NCI-H1930 (cell line): ENCODE measurements at places on chromosomes 12 and 14.

DNA sequence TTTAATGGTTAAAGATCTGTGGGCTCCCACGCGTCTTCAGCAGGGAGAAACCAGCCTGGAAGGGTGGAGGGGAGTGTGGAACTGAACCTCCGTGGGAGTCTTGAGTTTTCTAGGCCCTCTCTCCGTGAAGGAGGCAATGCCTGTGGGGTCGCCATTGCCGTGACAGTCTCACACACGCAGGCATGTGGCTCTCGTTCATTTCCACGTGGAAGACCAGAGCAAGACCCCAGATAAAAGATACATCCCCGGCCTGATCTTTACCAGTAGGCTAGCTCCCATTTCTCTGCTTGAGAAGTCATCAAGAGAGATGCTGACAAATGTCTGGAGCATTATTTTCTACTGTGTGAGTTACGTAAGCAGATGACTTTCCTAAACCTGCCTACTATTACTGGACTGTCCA, 491.7 kb upstream of the LMO3 start:
- DNase-seq = no peak

GRCh38 chr14:24215495-24216344, at the start of gene MDP1:
MDP1 (minus strand) TSS chr14:24216066; CDS start chr14:24215955, 111 bp downstream.
- DNase-seq = peak; percentile 89

DNA sequence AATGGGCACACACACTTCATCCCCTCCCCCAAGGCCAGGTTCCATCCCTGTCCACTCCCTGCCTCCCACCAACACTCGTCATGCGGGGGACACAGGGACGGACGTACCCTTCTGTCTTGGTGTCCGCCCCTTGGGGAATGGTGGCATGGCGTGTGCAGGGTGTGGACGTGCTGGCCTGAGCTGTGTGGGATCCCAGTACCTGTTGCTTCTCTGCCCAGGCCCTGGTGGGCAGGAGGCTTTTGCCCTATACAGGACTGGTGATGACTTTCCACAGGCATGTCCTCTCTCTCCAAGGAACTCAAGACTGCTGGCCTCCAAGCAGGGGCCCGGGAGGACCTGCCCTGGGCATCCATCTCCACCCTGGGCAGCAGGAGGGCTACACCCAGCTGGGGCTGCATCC, 195.8 kb upstream of the PRMT8 start:
- no peak for DNase-seq

- DNase-seq = no peak
These were observed 57.0 kb upstream of the CNTN1 start for GRCh38 chr12:40635141-40635731.

- peak; percentile 84 for DNase-seq
These were observed 20.0 kb downstream of the BORCS5 start for GRCh38 chr12:12376646-12377448.

GRCh38 chr12:11773889-11774677, 124.6 kb downstream of the ETV6 start:
- DNase-seq = no peak

- DNase-seq = peak; percentile 47
These were observed 446 bp downstream of the PPP1R12A start for GRCh38 chr12:79934281-79935020.

DNA sequence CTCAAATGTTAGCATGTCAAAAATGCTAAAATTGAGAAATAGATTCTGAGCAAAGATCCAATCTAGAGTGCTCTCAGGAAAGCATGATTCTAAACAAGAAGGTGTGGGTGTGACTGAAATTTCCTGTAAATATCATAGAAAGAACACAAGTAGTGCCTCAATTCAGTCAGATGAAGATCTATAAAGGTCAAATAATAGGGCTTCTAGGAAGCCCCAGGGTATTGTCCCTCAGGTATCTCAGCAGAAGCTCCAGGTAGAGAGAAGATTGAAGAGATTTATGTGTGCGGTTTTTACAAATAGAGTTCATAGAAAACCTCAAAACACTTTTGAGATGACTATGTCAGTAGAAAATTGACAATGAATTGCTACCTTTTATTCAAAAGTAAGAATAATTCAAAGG, 13.0 kb downstream of the KLRD1 start:
- no peak for DNase-seq

- peak; percentile 80 for DNase-seq
These were observed 11.3 kb upstream of the SLC38A2 start for GRCh38 chr12:46383654-46384450.

- no peak for DNase-seq
These were observed 164.7 kb downstream of the VRK1 start for GRCh38 chr14:96961895-96962294.

- no peak for DNase-seq
These were observed 1.8 kb downstream of the IGF1 start for GRCh38 chr12:102478405-102479098.

DNA sequence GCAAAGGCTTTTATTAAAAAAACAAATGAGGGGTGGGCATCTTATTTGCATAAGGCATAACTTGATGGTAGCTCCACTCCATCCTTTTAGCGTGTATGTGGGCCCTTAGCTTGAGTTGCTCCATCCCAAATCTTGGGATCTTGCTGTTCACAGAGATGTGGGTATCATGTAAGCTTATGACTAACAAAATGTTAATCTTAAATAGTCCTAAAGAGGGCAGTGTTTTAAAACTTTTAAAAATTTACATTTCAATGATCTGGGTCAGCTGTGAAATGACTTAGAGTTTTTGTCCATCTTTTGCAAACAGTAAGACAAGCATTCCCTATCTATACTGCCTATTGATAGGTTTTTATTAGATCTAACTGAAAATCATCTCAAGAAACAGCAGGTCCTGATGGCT, 86.0 kb downstream of the SLCO1A2 start:
- no peak for DNase-seq

GRCh38 chr14:33435911-33436689, 497.4 kb downstream of the NPAS3 start:
- DNase-seq = no peak

- no peak for DNase-seq
These were observed 156.1 kb upstream of the CCND2 start for GRCh38 chr12:4117386-4118016.

DNA sequence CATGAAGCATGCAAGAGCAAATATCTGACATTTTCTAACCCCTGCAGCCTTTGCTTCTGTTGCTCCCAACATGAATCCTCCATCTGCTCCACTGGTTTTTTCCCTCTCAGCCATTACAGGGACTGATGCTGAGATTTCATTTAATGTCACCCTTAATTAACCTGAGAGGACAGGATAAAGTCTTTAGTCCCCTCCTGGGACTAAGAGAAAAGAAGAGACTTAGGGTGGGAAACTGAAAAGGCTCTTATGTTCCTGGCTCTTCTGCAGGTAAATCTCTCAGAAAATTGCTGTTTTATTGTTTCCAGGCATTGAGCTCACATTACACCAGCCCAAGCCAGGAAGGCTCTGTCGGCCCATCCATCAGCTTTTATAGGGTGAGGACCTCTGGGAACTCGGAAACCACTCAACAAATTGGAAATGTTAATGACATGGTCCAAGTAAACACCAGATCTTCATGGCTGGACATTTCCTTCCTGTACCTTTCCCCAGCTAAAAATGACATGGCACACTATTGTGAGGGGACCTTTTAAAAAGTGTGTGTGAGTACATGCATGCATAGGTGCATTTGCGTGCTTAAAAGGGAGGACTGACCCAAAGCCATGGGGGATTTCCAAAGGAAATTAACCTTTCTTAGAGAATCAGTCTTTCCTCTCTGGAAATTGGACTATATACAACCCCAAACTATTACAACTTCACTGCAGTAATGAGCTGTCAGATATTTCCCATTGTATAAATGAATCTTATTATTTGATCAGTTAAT, 408.1 kb upstream of the TMTC1 start:
- DNase-seq = no peak

- DNase-seq = no peak
These were observed 357.3 kb upstream of the RGS6 start for GRCh38 chr14:71574976-71575375.

- peak; percentile 90 for DNase-seq
These were observed at the start of gene GCH1 for GRCh38 chr14:54902521-54903420. GCH1 (minus strand) TSS chr14:54902826; CDS start chr14:54902663, 163 bp downstream.

GRCh38 chr12:3574986-3575385, 84.0 kb downstream of the PRMT8 start:
- no peak for DNase-seq

DNA sequence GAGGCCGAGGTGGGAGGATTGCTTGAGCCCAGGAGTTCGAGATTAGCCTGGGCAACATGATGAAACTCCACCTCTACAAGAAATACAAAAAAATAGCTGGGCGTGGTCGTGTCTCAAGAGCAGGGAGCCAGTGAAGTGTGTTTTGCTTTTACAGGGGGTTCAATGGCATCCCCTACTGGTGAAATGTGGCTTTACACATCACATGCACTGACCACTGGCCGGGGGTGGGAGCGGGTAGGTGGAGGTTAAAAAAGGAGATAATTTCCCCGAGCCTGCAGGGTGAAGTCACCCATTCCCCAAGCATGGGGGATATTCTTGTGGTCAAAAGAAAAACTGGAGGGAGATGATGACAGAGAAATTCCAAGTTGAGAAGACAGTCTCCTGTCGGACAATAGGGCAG, 63.6 kb upstream of the PWP1 start:
- DNase-seq = no peak

GRCh38 chr14:98770151-98770550, 501.8 kb downstream of the BCL11B start:
- no peak for DNase-seq

DNA sequence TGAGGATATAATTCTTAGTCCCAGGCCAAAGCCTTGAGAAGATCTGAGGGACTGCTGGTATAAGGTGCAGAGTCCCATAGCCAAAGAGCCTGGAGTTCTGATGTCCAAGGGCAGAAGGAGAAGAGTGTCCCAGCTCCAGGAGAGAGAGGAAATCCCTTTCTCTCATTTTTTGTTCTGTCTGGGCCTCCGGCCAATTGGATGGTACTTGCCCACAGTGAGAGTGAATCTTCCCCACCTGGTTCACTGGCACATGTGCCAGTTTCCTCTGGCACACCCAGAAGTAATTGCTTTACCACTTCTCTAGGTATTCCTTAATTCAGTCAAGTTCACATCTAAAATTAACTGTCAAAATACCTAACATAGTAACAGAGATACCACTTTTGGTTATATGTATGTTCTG, 15.3 kb downstream of the ARID4A start:
- DNase-seq = no peak

GRCh38 chr12:38586789-38587188, 270.2 kb downstream of the ALG10B start:
- no peak for DNase-seq

DNA sequence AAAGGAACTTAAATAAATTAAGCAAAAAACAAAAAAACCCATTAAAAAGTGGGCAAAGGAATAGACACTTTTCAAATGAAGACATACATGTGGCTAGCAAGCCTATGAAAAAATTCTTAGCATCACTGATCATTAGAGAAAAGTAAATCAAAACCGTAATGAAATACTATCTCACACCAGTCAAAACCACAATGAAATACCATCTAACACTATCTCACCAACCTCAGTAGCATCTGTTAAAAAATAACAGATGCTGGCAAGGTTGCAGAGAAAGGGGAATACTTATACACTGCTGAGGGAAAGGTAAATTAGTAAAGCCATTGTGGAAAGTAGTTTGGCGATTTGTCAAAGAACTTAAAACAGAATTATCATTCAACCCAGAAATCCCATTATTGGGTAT, 381.1 kb downstream of the FLRT2 start:
- no peak for DNase-seq

DNA sequence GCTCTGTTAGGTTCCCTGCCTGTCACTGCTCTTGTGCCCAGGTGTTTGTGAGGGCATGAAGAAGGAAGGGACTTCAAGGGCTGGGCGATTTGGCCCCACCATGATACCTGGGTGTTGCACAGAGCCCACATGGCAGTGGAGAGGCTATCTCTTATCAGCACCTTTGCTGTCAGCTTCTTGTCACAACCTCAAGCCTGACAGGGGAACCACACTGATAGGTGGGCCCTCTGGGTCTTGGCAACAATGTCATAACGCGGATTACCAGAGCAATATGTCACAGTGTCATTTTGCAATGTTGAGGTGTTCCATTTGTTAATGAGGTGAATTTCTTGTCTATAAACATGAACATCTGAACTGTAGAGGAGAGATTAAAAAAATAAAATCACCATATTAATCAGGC, 22.9 kb upstream of the CACNA1C start:
- DNase-seq = no peak

- DNase-seq = no peak
These were observed 37.0 kb upstream of the ITPR2 start for GRCh38 chr12:26869908-26870459.

DNA sequence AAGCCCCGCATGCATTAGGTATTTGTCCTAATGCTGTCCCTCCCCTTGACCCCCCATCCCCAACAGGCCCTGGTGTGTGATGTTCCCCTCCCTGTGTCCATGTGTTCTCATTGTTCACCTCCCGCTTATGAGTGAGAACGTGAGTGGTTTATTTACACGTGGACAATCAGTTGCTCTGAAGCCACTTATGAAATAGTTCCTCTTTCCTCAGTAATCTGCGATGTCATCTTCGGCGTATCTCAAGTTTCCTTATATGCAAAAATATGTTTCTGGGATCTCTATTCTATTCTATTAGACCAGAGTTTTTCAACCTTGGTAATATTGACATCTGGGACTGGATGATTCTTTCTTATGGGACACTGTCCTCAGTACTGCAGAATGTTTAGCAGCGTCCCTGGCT, 56.0 kb upstream of the DCD start:
- no peak for DNase-seq

DNA sequence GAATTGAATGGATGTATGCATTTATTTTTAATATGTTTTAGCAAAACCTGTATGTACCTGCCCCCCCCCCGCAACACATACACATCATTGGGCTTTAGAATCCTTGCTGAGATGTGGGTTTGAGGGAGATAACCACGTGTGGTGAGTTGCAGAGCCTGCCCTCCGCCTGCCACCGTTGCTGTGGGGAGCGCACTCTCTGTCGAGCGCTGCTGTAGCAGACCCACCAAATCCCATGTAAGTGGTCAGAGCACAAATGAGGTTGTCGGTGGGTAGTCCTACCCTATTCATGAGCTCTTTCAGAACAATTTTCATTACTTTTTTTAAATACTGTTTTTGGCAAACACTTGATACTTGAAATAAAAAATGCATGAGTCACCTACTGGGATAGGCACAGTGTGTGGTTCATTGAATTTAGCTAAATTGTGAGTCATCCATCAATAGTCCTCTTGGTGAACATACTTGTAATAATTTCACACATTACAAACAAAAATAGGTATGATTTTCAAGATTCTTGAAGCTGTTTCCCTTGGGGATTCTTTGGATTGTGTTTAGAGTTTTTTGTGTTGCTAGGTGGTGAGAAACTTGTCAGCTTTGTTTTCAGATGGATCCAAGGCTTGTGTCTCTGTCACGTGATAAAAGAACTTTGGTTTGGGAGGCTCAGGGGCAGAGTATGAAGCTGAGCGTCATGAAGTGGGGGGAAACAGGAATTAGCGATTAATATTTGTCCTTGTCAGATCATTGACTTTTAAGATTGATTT, 107.6 kb downstream of the PTCSC3 start:
- no peak for DNase-seq
